ENCODE measurements at places on chromosomes 11 and 22.
A peak's percentile ranks its signal among the peaks of the same experiment; 100 is the strongest.

GRCh38 chr11:57798905-57799559, 37.4 kb downstream of the CTNND1 start:
- DNase-seq: peak; percentile 47

- no peak for DNase-seq
Measured at GRCh38 chr11:120097721-120098385, 40.1 kb downstream of the TRIM29 start.

GRCh38 chr11:2529173-2529572, 84.4 kb downstream of the KCNQ1 start:
- DNase-seq: no peak

- no peak for DNase-seq
Measured at GRCh38 chr11:57515332-57516060, at the start of gene SLC43A1. SLC43A1 (minus strand) TSS chr11:57515702; CDS start chr11:57514111, 1,591 bp downstream.

GRCh38 chr11:14425621-14426020, 66.6 kb upstream of the RRAS2 start:
- no peak for DNase-seq

GRCh38 chr11:65366340-65366773, 11.8 kb downstream of the TIGD3 start:
- peak; percentile 80 for DNase-seq

DNA sequence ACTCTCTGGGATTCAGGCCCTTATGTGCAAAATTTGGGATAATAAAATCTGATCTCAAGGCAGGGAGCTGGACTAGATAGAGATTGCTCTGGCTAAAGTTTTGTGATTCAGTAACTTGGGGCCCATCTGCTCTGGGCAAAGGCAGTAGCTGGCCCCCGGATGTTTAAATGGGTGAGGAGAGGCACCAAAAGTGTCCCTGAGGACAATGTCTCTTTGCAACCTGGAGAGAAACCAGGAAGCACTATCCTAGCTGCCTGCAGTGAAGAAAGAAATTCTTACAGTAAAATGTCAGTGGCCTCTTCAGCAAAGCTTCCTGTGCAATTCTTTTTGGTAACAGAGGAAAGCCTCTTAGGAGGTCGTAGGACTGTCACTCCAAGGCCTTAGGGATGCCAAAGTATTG, 54.6 kb upstream of the BARX2 start:
- DNase-seq: no peak

- DNase-seq: no peak
Measured at GRCh38 chr11:129210831-129211181, 18.7 kb upstream of the ARHGAP32 start.

DNA sequence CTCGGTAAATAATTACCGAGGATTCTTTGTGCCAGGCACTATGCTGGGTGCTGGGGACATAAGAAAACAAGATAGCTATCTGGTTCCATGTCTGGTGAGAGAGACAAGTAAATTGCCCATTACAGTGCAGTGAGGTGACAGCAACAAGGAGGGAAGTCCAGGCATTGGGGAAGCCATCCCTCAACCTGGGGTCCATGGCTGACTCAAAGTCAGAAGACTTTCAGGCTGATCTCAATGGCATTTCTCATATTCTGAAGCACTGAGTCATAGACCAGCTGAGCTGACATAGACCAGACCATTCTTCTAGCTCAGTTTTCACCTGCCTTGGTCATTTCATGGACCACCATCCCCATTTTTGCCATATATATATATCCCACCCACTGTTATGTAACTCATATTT, 158.8 kb downstream of the TTC17 start:
- DNase-seq: no peak

DNA sequence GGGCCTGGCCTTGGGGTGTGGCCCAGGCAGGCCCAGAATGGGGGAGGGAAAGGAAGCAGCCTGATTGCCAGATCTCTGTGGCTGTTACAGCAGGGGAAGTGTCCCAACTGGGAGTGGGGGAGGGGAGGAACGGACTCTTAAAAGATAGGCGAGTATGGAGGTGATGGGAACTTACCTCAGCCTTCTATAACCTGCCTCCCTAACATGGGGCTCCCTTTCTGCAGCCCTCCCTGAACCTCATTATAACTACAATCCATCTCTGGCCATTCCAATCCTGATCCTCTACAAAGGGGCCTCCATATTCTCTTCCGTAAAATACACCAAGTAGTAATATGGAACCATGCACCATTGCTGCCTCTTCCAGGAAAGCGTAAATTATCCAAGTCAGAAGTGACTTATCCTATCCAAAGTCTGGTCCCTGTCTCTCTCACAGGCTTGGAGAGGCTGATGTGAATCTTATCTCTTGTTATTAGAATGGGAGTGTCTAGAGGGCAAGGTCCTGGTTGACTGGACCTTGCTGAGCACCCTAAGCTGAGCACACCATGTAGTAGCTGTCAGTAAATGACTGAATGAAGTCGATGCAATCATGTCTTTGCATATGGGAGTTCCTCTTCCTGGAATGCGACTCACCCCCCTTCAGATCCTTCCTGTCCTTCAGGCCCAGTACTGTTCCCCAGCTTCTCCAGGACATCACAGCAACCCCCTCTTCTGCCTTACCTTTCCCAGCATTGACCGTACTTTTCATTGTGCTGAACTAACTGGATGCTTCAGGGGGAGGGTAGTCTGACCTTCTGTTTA, 5.9 kb downstream of the RHOG start:
- no peak for DNase-seq

- no peak for DNase-seq
Measured at GRCh38 chr22:49206281-49206680, 621.4 kb downstream of the BRD1 start.

DNA sequence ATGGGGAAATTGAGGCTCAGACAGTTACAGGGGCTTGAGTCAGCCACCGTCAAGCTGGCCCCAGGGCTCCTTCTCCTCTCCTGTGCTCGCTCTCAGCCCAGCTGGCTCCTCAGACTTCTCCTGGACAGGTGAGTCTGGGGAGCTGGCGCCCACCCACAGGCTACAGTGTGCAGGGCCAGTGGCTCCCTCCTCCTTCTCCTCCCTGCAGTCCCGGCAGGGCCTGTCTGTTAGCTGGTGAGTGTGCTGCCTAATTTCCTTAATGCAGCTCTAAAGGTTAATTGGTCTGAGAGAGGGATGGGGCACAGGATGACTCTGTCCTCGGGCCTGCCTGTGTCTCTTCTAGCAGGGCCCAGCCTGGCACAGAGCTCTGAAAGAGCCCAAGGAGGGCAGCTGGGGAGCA, 31.7 kb downstream of the LMO1 start:
- no peak for DNase-seq

- no peak for DNase-seq
Measured at GRCh38 chr11:69781241-69781640, 6.1 kb upstream of the FGF4 start.

DNA sequence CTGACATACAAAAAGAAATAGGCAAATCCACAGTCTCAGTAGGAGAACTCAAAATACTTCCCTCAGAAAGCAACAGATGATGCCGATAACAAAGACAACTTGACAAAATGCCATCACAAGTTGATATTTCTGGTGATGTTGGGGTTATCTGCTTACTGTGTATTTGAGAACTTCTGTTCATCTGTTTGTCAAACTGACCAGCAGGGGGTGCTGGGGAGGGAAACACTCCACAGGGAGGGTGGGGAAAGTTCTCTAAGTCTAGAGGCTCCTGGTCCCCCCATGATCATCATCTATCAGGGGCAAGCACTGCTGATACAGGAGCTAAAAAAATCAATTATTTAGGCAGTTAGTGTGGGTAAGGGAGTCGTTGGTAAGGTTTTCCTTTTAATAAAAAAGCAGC, 19.2 kb downstream of the GLYATL1 start:
- no peak for DNase-seq

DNA sequence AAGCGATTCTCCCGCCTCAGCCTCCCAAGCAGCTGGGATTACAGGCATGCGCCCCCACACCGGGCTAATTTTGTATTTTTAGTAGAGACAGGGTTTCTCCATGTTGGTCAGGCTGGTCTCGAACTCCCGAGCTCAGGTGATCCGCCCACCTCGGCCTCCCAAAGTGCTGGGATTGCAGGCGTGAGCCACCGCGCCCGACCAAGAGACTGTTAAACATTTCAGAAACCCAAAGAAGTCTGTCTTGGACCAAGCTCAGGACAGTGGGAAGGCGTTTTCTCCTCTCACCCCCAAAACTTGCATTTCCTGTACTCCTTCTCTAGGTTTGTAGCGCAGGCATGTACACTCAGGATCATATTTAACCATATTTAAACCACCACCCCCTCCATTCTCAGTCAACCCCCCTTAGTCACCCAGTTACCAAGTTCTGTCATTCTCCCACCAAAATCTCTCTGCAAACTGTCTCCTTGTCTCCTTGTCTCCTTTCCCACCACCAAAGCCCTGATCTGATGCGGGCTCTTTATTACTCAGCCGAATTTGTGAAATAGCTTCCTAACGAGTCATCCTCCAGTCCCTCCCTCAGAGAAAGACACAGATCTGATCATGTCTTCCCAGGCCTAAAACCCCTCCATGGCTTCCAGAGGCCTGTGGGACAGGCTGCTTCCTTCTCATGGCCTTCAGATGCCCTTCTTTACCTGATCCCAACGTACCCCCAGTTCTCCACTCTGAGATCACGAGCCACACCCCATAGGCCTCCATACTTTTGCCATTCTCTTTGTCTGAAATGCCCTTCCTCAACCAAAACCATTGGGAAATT, 29.0 kb upstream of the CREB3L1 start:
- no peak for DNase-seq

Measured in DMS153 (cell line).